ENCODE measurements at places on chromosomes 1 and 21.

DNA sequence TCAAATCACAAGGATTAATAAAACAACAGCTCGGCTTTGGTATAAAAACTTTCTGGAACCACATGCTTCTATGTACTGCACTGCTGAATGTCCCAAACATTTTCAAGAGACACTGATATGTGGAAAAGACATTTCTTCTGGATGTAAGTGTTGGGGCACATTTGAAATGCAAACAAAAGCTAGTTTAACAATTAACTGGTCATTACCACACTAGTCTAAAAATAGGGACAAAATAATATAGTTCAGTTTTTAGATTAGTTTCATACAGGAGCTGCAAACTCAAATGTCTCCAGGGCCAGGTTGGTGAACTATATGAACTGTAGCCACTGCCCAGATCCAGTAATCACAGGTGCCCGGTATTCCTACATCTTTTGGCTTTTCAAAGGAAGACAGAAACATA is 3.2 kb downstream of the IL23R start:
- no peak for DNase-seq

GRCh38 chr1:31787261-31787660 is 23.1 kb upstream of the ADGRB2 start:
- no peak for DNase-seq

GRCh38 chr1:167412920-167413319 is 105.4 kb downstream of the CD247 start:
- DNase-seq, result no peak

- DNase-seq, result no peak
These were observed 18.3 kb upstream of the KRTAP7-1 start for GRCh38 chr21:30847627-30848500.

DNA sequence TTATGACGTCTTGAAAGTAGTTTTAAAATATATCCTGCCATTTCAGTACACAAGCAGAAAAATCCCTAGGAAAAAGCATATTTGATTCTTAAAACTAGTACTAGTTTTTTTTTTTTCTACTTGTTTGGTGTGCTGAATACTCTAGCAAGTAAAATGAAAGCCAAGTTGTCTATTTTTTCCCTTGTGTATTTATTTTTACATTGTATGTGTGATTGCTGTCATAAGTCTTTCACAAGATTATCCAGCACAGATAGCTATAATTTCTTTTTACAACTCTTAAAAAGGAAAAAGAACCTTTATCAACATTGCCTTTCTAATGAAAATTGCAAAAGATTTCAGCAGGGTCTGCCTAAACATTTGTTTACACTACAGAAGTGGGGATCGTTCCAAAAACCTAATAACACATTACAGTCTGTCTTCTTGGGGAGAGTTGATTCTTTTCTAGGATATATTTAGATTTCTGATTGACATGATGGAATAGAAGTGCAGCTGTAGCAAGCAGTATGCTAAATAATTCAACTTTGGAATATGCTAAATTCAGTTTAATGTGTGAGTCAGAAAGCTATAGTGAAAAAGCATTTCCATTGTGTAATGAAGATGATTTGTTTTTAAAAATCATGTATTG is 2.5 kb downstream of the DR1 start:
- DNase-seq, result no peak

- no peak for DNase-seq
These were observed 822.2 kb downstream of the MRPL39 start for GRCh38 chr21:24785033-24785432.

GRCh38 chr1:156998840-156999500 is 46.6 kb downstream of the ARHGEF11 start:
- DNase-seq, result no peak

DNA sequence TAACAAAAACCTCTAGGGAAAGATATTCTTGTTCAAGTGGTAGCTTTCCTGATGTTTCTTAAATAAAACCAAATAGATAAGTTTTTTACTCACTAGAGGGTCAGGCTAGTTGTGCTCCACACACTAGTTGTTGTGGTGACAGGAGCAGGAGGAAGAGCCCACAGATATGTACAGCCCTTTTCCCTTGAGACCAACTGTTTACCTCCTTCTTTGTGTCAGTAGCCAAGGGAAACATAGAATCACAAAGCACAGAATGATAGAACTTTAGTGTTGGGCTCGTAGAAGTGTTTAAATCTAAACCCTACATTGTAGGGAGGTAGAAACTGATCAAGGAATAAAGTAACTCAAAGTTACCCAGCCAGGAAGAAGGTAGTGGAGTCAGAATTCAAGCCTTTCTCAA is 309.0 kb downstream of the CTH start:
- DNase-seq, result no peak

DNA sequence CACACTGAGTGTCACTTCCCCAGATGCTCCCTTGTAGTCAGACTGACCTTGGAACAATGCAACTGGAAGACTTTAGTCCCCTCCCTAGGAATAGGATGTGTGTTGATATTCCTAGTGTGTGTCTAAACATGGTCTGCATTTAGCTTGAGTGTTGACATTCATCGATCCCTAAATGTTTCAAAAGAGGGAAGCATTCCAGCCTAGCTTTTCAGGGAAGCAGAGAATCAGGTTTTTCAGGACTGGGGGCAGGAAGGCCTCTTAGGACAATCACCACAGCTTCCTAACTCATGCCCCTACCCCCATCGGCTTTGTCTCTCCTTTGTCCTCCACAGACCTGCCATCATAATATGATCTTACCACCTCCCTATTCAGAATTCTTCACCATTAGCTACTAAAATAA is 43.4 kb downstream of the NMNAT2 start:
- no peak for DNase-seq

DNA sequence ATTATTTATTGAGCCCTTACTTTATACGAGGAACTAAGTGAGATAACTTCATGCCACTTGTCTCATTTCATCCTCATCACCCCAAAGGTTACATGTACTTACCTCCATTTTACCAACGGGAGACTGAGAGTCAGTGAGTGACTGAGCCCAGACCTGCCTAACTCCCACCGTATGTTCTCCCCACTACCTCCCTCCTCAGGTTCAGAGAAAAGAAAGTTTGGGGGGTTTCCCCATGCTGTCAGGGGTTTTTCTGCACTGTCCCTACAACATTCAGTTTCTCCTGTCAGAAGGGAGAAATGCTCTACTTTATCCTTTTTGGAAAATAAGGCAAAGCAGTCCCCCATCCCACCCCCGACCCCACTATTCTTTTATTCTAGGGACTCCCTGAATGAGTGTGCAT is 32.9 kb downstream of the FAM78B start:
- no peak for DNase-seq

DNA sequence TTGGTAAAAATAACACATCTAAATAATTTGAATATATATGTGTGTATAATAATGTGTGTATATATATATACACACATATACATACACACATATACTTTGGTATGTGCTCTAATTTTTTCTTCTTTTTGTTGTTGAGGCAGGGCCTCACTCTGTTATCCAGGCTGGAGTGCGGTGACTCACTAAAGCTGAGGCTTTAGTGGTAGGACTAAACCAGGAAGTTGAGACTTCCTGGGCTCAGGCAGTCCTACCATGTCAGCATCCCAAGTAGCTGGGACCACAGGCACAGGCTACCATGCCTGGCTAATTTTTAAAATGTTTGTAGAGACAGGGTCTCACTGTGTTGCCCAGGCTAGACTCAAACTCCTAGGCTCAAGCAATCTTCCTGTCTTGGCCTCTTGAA is 46.7 kb upstream of the CXADR start:
- DNase-seq, result no peak

All from CD4-positive, alpha-beta T cell treated with Interleukin-21 for 1 hour (primary cell).